Stimulated activated CD8-positive, alpha-beta memory T cell treated with anti-CD3 and anti-CD28 coated beads, Interleukin-7, amount 100 ng/mL, for 24 hours (primary cell): ENCODE measurements at places on chromosomes 16 and 17.
A peak's percentile ranks its signal among the peaks of the same experiment; 100 is the strongest.

DNA sequence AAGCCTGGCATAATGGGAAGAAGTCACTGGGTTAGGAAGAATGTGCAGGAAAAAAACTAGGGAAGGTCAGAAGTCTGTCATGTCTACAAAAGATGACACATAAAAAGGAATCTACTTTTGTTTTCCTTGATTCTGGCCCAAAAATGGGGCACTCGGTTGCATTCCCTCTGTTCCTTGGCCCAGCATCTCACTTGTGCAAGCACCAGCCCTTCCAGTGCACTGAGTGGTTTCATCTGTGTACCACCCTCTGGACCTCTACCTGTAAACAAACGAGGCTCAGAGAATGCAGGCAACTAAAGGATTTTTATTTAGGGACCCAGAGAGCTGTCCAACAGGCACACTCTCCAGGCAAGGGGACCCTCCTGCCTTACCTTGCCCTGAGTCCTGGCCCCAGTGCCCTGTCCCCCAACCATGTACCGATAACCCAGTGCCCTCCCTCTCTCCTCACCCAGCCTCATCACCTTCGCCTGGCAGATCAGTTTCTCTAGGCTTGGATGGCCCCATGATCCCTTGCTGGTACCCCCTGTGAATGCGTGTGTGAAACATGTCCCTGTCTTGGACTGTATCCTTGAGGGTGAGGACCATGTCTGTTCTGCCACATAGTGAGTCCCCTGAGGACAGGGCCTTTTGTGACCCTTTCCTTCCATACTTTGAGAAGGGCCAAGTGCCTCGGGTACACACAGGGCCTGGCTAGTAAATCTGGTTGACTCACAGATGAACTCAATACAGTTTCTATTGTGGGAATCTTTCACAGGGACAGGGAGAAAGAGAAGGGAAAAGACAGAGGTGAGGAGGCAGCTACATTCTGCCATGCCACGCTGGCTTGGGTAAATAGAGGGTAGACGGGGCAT, 13.3 kb downstream of the NXPH3 start:
- DNase-seq = no peak

DNA sequence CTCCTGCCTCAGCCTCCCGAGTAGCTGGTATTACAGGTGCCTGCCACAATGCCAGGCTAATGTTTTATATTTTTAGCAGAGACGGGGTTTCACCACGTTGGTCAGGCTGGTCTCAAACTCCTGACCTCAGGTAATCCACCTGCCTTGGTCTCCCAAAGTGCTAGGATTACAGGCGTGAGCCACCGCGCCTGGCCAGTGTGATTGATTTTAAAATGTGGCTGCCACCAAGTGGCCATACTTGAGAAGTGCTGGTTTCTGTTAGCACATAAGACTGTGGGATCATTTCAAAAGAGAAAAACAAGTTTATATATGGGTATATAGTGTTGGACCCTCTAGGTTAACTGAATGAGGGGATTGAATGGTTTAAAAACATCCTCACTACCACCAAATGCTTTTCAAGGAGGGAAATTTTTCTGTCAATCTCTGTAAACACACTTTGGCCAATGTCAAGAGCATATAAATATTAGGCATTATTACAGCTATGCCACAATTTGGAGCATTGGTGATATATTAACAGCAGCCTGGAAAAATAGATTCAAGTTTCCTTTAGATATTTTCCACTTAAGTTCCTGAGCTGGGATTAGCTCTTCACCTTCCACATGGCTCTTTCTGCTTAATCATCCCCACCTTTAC, 13.5 kb upstream of the DHRS13 start:
- no peak for DNase-seq

GRCh38 chr16:53043986-53044601, 8.6 kb downstream of the CHD9NB start:
- DNase-seq = no peak

DNA sequence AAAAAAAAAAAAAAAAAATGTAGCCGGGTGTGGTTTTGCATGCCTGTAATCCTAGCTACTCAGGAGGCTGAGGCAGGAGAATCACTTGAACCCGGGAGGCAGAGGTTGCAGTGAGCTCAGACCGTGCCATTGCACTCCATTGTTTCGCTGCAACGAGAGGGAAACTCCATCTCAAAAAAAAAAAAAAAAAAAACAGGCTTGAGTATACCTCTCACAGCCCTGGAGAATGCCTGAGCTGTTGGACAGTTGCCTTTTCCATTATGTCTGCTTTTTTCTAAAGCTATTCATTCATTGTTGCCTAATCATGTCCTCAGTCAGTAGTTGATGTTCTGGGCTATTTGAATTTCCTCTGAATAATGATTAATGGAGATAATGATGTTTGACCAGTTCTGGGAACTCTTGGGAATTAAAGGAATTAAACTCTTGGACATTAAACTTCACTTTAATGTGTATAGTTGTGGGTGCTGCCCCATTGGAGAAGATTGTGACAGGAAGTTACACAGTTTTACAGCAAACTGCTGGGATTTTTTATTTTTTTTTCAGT, 11.8 kb downstream of the HMOX2 start:
- DNase-seq = no peak

GRCh38 chr16:51244887-51245657, 94.0 kb upstream of the SALL1 start:
- DNase-seq = no peak

- DNase-seq = no peak
These were observed 2.6 kb upstream of the IL17C start for GRCh38 chr16:88635671-88636319.

DNA sequence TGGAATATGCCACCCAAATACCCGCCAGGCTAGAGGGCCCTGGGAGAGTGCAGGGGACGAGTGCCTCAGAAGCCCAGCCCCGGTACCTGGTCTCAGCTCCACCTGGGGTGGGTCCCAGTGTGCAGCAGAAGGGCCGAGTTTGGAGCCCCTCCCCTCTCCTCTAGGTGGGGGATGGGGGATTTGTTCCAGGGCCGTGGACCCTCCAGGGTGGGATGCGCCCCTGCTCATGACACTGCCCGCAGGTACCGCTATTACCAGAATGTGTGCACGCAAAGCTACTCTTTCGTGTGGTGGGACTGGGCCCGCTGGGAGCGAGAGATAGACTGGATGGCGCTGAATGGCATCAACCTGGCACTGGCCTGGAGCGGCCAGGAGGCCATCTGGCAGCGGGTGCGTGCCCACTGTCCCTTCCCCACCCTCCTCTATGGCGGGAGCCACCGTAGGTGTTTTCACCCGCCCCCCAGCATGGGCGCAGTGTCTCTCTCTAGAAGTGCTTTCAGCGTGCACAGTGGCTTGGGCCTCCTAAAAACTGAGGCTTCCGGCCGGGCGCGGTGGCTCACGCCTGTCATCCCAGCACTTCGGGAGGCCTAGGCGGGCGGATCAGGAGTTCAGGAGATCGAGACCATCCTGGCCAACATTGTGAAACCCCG, 1.2 kb downstream of the NAGLU start:
- no peak for DNase-seq

- no peak for DNase-seq
These were observed 58.6 kb upstream of the NUDT7 start for GRCh38 chr16:77663711-77664110.

DNA sequence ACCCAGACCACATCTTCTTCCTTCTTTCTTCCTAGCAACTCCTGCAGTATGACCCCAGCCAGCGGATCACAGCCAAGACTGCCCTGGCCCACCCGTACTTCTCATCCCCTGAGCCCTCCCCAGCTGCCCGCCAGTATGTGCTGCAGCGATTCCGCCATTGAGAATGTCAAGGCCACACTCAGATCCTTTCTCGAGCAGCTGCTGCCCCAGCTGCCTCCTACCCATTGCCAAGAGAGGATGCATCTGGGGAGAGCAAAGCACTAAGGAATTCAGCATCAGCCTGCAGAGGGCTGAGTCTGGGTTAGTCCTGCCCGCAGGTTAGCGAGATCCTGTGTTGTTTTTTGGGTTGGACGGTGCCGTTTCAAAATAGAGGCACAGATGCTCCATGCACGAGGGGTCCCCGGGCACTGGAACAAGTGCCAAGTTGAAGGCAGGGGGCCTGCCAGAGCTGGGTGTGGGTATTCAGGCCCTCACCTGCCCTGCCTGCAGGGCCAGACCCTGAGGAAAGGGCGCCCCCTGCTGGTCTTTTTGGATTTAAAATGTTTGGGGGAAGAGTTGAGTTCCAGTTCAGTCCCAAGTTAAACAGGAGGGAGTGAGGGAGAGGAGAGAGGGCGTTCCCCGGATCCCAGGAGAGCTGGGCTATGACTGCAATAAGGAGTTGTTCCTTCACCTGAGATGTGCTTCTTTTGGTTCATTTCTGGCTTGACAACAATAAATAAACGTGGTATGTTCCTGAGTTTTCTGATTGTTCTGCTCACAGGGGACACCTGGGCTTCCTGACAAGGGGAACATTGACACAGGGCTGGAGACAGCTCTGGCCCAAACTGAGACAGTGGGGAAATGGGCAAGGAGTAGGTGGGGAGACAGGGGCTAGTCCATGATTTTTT, 4.9 kb downstream of the CDK3 start:
- DNase-seq = peak; percentile 77

DNA sequence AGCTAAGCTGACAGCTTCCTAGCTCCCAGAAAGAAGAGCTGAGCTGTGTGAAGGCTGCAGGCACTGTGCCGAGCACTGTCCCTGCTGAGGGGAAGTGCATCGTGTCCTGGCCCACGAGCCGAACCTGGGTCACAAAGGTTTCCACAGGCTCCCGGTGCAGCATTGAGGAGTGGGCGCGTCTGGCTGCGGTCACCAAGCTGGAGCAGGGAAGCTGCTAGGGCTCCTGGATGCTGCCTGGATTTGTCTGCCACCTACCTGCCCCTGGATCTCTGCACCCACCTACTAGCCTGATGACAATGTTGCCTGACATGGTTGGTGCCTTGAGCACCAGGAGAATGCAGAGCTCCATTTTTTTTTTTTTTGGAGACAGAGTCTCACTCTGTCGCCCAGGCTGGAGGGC, 6.5 kb upstream of the SRRM2 start:
- no peak for DNase-seq

DNA sequence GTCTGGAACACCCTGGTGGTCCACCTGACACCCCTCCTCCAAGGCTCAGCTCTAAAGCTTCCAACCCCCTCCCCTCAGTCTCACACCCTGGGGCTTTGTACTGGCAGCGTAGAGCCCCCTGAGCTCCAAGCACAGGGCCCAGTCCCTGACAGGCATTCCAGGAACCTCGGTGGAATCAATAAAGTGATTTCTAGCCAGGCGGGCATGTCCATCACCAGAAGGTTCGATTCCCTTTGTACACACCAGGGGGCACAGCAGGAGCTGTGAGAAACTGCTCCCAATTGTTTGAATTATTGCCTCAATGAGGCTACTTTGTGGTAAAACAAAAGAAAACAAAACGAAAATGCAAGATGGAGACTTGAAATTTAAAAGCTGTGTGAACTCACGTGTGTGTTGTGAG, 51.8 kb downstream of the SMPD3 start:
- DNase-seq = peak; percentile 10

GRCh38 chr16:85312642-85313525, 200.6 kb upstream of the CIBAR2 start:
- no peak for DNase-seq

- no peak for DNase-seq
These were observed 75.9 kb upstream of the RNU2-1 start for GRCh38 chr17:43309505-43310332.

DNA sequence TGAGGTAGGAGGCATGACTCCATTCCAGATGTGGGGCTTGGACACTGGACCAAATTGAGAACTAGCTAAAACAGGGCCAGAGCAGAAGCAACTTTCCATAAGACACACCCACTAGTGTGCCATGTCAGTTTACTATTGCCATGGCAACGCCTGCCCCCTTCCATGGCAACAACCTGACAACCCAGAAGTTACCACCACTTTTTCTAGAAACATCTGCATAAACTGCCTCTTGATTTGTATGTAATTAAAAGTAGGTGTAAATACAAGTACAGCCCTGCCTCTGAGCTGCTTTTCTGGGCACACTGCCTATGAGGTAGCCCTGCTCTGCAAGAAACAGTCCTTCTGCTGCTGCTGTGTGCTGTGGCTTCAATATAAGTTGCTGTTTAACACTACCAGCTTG, 19.5 kb upstream of the SCNN1B start:
- no peak for DNase-seq

- no peak for DNase-seq
These were observed 96.6 kb downstream of the MRM1 start for GRCh38 chr17:36697903-36698530.

- DNase-seq = peak; percentile 44
These were observed 7.0 kb upstream of the C1QTNF8 start for GRCh38 chr16:1102921-1103635.

- DNase-seq = no peak
These were observed 25.5 kb downstream of the MYO18A start for GRCh38 chr17:29154516-29155226.

DNA sequence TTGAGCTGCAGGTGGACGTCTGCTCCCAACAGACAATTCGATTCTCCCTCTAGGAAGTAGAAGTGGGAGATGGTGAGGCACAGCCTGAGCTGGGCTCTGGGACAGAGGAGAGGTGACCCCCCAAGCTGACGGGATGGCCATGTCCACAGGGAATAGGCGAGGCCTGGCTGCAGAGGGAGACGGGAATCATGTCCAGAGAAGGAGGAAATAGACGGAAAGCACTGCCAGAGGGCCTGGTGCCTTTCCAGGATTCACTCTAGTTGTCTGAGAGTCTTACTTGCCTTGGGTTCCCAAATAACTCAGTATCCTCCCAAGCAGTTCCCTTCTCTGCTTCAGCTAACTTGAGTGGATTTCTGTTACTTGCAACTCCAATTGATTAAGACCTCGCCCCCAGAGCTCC, 4.3 kb upstream of the CRISPLD2 start:
- no peak for DNase-seq

- no peak for DNase-seq
These were observed 17.5 kb downstream of the ATP2A3 start for GRCh38 chr17:3946711-3947235.

DNA sequence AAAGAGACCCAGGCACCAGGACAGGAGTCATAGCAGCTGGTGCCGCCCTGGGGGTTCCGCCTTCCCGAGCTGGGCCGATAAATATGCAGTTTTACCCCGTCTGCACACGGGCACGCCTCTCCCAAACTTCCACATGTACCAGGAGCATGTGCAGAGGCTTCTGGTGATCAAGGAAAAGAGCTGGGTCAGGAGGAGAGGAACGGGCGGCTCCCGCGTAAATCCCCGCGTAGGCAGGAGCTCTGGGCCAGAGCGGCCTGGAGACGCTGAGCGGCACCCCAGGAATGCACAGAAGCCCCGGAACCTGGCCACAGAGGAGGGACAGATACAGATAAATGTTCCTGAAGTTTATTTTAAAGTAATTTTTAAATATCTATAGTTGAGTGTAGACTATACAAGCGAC, 46.6 kb upstream of the METRNL start:
- no peak for DNase-seq

GRCh38 chr17:7703584-7704479, 1.2 kb upstream of the EFNB3 start:
- no peak for DNase-seq

DNA sequence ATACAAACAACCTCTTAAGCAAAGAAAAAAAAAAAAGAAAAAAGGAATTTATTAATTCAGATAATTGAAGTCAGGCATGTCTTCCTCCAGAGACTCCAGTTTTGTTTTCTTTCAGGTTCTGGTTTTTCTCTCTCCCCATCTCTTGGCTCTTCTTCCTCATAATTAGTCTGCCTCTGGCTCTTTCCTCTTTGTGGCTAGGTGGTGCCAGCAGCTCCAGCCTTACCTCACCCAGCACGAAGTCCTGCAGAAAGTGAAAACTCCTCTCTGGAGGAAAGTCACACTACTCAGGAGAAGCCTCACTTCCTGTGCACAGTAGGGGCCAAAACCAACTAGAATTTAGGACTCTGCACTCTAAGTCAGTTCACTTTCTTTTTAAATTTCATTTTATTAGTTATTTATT, 10.3 kb upstream of the NFAT5 start:
- DNase-seq = no peak
